ENCODE measurements at places on chromosomes 2 and 18.

GRCh38 chr2:100416397-100416934 is 1.0 kb downstream of the CHST10 start:
- no peak for DNase-seq

- no peak for DNase-seq
These were observed 10.4 kb upstream of the ZNF512 start for GRCh38 chr2:27572439-27572838.

GRCh38 chr2:11945139-11946126 is 199.0 kb downstream of the LPIN1 start:
- no peak for DNase-seq

GRCh38 chr2:68172990-68173700 is 15.5 kb downstream of the PNO1 start:
- no peak for DNase-seq
